ENCODE measurements at places on chromosomes 7 and 10.
A peak's percentile ranks its signal among the peaks of the same experiment; 100 is the strongest.

DNA sequence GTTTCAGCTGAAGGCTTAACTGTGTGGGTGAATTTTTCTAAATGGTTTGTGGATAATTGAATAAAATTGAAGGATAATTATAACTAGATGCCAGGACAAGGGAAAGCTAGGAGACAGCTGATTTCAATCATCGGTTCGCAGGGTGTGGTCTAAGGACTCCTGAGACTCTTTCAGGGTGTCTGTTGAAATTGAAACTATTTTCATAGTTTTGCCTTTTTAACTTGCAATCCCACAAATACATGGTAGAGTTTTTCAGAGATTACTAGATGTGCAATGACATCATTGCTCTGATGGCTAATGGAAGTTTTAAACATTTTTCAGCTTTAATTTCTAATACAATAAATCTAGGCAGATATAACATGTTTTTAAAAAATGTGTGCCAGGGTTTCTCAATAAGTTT is 18.5 kb downstream of the TRUB1 start:
- DNase-seq, result no peak

GRCh38 chr10:106183041-106183440 is 981.5 kb downstream of the SORCS1 start:
- no peak for DNase-seq

DNA sequence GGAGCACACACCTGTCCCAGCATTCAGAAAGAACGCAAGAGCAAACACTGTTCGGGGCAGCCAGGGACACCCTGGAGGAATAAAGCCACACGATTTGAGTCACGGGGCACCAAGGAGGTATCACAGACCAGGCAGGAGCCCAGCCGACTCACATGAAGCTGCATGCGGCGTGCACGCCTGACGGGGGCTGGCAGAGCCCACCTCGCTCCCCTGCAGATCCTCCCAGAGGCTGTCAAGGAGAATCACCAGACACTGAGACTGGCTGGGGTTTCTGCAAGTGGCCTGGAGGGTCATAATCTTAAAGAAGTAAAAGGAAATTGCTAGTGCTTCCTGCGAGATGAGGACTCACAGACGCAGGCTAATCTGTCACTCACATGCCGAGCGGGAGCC is 61.6 kb downstream of the TCERG1L start:
- no peak for DNase-seq

DNA sequence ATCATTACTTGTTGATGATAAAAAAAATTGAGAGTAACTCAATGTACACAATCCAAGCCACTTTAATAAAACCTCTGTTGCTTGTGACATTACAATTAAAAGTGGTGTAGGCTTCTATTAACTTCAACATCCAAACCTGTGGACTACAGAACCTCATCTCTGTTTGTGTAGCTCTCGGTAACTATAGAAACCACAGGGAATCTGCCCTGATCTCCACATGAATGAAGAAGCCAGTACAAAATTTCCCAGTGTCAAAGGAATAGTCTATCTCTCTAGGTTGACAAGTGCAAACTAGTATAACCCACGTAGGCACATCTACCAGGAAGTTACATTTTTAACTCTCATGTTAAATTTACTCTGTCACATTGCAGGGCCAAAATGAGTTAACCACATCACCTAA is 204.3 kb downstream of the CHCHD3 start:
- DNase-seq, result no peak

GRCh38 chr7:24244554-24244953 is 39.4 kb upstream of the NPY start:
- no peak for DNase-seq

DNA sequence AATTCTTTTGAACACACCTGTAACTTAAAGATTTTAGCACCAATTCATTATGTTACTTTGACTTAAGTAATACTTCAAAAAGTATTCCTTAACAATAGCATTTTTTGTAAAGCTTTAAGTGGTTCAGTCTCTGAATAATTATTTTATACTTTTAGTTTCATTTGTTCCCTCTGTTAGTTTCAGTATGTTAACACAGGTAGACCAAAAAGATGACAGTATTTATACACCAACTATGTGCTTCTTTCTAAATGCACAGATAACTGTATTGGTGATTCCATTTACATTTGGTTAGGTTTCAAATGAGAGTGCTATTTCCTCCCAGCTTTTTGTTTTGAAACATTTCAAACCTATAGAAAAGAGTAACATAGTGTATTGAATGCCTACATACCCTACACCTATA is 14.0 kb downstream of the RALA start:
- DNase-seq, result no peak

DNA sequence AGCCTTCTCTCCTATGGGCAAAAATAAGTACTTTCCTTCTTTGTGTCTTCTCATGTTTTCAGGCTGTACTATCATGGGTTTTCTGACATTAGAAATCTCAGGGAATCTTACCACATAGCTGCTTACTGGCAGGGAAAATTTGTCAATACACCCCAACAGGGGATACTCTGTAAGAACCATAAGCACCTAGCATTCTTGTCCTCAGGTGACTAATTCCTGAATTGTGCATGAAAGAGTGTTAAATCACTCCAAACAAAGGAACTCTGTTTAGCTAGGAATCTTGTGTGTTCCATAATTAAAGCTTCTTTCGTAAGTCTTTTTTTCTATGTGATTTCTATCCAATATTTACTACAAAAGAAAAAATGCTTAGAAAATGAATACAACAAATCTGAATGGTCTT is 206.7 kb upstream of the POT1 start:
- peak; percentile 29 for DNase-seq

DNA sequence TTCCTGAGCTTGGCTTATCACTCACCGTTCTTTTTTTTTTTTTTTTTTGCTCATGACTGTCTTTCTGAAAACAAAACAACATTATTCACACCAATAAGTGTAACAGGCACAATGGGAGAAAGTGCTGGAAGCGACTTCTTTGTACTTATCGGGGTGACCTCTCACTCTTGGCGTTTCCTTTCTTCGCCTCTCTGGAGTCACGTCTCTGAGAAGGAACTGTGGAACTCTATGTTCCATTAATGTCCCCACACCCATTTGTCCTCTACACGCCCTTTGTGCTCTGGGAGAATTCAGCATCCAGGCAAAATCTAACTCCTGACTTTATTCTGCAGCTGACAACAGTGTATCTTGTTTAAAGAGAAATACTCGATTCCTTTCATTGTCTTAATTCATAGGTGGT is 70.8 kb upstream of the FAM204A start:
- no peak for DNase-seq

DNA sequence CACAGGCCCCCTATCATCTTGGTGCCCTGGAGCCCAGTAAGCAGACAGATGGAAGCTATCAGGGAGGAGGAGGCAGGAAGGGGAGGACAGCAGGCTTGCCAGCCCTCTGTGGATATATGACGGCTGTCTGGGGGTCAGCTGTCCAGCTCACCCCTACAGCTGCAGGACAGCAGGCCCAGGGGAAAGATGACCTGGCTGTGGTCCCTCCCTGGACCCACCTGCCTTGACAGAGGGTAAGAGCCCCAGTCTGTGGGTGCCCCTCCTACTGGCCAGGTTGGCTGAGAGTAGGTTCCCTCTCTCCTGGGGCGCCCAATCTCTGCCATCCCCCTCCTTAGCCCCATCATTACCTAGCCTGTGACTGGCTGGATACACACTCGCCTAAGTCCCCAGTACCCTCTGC is 62.5 kb downstream of the C10orf143 start:
- no peak for DNase-seq

- DNase-seq, result peak; percentile 6
Measured at GRCh38 chr7:96596120-96596826, 113.4 kb downstream of the SEM1 start.

DNA sequence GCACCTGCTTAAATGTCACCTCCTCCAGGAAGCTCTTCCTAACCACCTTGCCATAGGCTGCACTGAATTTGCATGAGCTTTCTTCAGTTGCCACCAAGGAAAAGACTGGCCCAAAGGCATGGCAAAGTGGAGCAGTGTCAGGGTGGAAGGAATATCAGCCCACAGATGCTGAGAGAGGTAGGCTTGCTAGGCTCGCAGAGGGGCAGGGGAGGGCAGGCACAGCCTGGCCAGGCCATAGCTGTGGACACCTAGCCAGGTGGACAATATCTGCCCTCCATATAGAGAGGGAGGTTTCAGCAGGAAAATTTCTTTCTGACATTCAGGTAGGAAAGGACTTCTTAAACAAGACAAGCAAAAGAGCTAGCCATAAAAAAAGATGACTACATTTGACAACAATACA is 166.3 kb downstream of the GRID1 start:
- DNase-seq, result no peak

- no peak for DNase-seq
Measured at GRCh38 chr10:52423369-52423768, 109.3 kb downstream of the DKK1 start.

DNA sequence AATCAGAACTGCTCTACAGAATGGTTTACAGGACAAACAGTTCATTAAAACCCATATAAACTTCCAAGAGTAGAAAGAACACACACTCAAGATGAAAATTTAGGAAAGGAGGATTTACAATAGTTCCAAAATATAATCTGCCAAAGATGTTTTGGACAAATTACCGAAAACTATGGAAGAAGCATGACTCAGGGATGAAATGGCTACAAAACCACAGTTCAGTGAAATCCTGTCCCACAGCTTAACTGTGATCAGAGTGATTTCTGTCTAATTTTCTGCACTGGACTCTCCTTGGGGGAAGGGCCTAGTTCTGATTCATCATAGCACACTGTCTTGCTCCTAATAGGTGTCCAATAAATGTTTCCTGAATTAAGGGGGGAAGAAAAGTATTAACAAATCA is 82.2 kb downstream of the HIPK2 start:
- no peak for DNase-seq

GRCh38 chr7:44325811-44326241 is 432 bp upstream of the CAMK2B start:
- no peak for DNase-seq

GRCh38 chr7:25754333-25754732 is 397.7 kb upstream of the NFE2L3 start:
- no peak for DNase-seq

- peak; percentile 63 for DNase-seq
Measured at GRCh38 chr10:17616403-17617030, 657 bp downstream of the HACD1 start.

DNA sequence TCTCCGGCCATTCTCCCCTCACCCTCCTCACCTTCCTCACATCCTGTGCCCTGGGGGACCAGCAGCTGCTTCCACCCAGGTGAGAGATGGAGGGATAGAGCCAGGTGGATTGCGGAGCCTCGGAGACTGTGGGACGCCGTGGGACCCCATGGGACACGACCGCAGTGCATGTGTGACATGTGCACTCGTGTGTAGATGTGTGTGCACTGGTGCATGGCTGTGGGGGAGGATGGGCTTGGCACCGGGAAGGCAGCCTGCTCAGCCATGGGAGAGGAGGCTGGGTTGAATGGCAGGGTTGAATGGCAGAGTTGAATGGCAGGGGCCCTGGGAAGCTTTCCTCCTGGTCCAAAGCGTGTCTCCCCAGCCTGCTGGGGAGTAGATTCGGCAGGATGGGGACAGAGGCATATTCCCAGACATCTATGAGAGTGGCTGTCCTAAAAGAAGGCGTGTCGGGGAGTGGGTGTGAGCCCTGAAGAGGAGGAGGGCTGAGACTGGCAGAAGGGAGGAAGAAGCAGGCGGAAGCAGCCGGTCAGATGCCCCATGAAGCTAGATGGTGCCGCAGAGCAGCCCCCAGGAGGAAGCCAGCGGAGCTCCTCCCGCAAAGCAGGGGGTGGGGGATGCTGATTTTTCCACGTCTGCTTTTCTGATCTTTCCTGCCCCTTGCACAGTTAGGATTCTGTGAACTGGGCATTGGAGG is 815 bp downstream of the GIMAP8 start:
- DNase-seq, result no peak

GRCh38 chr7:137539111-137539715 is 195.7 kb upstream of the PTN start:
- no peak for DNase-seq

Measured in RWPE1 (cell line).